ENCODE measurements at places on chromosomes 2 and 18. TPM values are rescaled to one million over a fixed set of nuclear protein-coding genes. Genes with fewer than 3 reads are reported as not detected.

TUBB8B gene
- total RNA-seq: not detected

EFHD1 gene
- 0.45 TPM for total RNA-seq

UBR3 gene
- total RNA-seq: 29.2 TPM

L3MBTL4 gene
- total RNA-seq: not detected

ABCB11 gene
- total RNA-seq: not detected

DSG1 gene
- total RNA-seq: not detected

DAW1 gene
- total RNA-seq: not detected

ACP1 gene
- 62.1 TPM for total RNA-seq

CKAP2L gene
- 26.4 TPM for total RNA-seq

NUP35 gene
- 22.3 TPM for total RNA-seq

FBXO48 gene
- 0.99 TPM for total RNA-seq

SH2D6 gene
- not detected for total RNA-seq

MIB1 gene
- 47.0 TPM for total RNA-seq

NOTO gene
- not detected for total RNA-seq

CELF4 gene
- not detected for total RNA-seq
